ENCODE measurements at places on chromosomes 13 and 19.

- DNase-seq: no peak
These were observed 279.1 kb upstream of the ATXN8OS start for GRCh38 chr13:69828527-69828926.

DNA sequence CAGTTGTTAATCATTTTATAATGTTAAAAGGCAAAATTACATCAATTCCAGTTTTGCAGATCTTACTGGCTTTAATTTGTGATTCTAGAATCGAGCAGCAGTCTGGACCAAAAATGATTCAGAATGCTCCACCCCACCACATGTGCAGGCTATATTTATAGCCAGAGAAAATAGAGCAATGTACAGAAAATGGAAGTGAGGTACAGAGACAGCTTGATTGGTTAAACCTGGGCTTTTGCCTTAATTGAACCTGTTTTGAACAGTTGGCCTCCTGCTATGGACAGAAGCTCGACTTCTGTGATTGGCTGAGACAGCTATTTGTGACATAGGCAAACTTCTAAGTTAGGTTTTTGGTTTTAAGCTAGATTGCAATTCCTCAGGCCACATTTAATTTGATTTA is 607.4 kb upstream of the MIR17HG start:
- no peak for DNase-seq

- DNase-seq: no peak
These were observed 36.7 kb upstream of the LPAR6 start for GRCh38 chr13:48449656-48450055.

DNA sequence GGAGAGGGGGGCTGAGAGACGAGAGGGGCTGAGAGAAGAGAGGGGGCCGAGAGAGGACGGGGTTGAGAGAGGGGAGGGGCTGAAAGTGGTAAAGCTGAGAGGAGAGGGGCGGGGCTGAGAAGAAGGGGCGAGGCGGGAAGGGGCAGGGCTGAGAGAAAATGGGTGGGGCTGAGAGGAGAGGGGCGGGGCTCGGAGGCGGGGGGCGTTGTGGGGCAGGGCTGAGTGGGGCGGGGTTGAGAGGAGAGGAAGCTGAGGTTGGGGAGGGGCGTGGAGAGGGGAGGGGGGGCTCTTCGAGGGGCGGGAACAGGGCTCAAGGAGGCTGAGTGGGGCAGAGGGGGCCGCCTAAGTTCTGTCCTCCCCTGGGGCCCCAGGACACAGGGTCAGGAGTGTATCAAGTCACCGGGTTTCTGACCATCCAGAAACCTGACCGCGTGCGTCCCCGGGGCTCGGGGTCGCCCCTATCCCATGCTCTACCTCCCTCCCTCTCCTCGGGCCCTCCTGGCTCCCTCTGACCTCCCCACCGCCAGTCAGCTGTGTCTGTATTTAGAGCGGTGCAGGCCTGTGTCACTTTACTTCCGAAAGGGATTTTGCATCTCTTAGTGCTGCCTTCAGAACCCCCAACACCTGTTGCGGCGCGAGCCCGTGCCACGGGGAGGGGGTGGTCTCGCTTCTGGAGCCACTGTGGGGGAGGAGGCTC is 38.6 kb upstream of the SEMA6B start:
- DNase-seq: peak; percentile 50

- DNase-seq: no peak
These were observed 7.1 kb upstream of the SHFL start for GRCh38 chr19:10079031-10079453.

DNA sequence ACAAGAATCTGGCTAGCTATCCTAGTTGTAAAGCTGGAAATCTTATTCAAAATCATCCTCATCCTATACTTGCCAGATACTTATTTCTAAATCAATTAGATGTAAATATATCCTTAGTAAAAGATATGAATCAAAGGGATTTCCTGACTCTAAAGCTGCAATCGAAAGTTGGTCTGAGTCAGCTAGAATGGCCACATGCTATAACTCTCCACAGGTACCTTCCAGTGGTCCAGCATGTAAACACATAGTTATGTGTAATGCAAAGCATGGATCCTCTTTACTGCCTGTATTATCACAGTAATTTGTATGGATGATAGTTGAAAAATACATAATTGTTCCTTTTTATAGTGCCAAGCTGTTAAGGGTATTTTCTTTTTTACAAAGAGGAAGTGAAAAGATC is 27.4 kb downstream of the SLITRK6 start:
- no peak for DNase-seq

- DNase-seq: no peak
These were observed 177.0 kb downstream of the DCLK1 start for GRCh38 chr13:35954207-35954560.

- DNase-seq: no peak
These were observed 17.3 kb downstream of the PARP4 start for GRCh38 chr13:24495151-24495729.

DNA sequence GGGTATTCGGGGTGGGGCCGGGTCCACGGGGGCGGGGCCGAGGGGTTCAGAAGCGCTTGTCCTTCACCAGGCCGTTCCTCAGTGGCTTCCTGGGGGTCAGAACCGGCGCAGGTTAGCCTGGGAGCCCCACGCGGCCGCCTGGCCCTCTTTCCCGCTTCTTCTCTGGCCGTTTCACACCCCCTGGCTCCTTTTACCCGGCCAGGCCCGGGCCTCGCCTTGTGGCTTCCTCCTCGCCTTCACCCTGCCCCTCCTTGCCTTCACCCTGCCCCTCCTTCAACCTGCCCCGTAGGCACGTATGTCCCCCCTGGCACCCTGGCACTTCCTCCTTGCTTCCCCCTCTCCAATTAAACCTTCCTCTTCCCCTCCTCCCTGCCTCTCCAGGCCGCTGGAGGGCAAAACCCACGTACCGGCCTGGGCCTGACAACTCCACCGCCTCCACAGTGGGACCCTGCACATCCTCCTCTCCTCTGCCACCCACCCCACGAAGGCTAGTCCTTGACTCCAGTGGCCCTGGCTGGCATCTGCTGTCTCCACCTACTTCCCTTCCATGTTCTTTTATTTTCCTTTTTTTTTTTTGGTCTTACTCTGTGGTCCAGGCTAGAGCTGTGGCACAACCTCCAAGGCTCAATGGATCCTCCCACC is 25.3 kb downstream of the CERS1 start:
- no peak for DNase-seq

GRCh38 chr19:36797786-36798108 is 25.1 kb upstream of the ZNF850 start:
- DNase-seq: no peak

DNA sequence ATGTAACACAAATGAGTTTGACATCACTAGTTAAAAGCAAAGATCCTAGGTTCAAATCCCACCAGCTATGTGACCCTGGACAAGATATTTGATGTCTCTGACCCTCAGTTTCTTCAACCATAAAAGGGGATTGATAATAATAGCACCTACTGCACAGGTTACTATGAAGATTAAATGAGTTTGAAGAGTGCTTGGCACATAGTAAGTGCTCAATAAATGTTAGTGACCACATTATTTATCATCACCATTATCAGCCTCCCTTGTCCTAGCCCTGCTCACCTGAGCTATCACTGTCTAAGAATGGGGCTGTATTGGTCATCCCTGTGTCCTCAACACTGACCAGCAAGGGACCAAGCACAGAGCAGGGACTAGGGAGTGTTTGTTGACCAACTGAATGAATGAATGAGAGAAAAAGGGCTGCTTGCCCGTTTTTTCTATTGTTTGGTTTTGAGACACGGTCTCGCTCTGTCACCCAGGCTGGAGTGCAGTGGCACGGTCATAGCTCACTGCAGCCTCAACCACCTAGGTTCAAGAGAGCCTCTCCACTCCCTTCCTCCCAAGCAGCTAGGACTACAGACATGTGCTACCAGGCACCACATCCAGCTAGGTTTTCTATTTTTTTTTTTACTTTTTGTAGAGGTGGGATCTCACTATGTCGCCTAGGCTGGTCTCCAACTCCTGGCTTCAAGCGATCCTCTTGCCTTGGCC is 26.6 kb upstream of the DACT3 start:
- DNase-seq: no peak

DNA sequence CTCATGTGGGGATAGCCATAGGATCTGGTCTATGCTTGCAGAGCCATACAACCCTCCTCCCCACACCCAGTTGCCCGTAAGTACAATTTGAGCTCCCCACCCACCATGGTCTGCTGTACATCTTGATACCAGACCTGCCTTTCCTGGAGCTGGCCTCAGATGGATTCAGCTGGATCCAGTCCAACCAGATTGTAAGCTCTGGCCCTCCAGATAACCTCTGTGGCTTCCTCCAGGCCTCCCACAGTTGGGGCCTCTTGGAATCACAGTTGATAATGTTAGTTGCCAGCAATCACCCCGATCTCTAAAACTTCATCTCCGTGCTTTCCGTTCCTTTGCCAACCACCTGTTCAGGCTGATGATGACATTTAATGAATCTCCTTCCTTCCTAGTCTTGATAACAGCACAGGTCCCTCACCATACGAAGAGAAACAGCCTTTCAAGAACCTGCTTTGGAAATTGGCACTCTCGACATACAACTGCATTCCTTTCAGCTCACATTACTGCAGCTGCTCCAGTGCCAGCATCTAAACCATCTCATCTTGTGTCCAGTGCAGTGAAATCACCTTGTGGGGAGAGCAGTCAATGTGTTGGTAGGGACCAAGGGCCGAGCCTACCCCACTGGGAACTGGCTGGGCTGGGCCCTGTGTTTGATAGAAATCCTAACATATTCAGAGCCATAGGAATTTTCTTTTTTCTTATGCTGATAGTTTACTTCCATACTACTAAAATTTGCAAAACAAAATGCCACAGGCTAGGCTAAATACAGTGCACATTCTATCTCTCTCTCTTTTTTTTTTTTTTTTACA is 15.1 kb upstream of the FOXO1 start:
- peak; percentile 61 for DNase-seq

DNA sequence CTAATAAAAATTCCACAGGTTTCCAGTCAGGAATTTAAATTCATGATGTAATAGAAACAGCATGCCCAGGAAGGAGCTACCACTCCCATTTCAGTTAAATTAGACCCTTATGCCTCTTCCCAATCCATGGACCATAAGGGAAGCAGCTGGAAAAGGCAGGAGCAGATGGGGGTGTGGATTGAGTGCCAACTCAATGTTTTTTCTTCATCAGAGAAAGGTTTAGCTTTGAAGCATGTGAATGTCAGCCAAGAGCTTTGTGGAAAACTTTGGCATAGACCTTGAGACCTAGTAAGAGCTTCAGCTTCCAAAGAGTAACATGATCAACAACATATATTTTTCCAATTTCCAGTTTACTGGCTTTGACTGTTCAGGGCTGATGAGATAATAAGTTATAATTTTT is 2139.9 kb downstream of the PCDH9 start:
- no peak for DNase-seq

DNA sequence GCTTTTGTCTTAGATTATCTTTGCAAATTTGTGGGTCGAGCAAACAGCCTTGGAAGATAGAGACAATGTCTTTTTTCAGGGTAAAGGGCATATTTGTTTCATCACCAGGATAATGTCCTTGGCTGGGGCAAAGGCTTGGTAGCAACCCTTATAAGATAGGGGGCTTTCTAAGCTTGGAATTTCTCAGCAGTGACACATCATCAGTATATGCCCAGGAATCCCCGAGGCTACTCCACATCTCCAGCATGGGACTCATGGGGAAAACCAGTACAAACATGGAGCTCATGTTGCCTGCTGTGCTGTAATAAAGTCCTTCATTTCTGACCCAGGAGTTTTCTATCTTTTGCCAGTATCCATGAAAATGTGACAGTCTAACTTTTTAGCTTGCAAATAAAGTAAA is 77.1 kb downstream of the DCLK1 start:
- no peak for DNase-seq

DNA sequence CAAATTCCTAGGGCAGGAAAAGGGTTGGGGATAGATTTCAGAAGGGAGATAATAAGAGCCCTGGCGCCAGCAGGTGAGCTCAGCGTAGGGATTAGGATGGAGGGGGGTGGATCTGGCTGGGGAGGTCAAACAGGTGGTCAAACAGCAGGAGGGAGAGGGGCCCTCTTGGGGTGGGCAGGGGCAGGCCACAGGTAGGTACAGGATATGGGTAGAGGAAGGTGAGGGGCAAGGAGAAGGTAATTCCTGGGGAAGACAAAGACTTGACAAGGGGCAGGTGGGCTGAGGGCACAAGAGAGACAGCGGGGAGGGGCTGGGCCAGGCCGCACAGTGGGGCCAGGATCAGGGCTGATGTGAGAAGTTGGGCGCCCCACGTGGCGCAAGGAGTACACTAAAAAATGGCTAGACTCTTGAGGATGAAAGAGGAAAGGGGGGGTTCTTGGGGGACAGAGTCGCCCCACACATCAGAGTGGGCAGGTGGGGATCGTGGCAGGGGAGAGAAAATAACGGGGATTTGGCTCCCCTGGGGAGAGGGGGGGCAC is 713 bp downstream of the KRI1 start:
- DNase-seq: peak; percentile 78

- no peak for DNase-seq
These were observed 35.0 kb downstream of the EFNB2 start for GRCh38 chr13:106500445-106500844.

DNA sequence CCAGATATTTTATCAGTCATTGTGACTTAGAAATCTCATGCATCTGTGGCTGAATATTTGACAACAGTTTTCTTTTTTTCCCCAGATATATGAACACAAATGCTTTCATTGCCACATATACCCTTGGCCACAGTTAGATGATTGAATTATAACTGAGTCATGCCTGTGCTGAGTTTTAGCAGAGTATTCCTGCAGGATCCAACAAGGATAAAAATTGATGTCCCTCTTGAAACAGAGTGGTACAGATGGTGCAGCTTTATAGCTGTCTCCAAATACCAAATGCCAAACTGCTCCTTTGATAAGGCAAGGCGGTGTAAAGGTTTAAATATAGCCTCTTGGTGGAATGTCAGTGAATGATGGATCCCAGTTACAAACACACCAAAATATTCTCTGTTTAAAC is 428.5 kb downstream of the GPC6 start:
- no peak for DNase-seq

- no peak for DNase-seq
These were observed 1.6 kb upstream of the PPP1R12C start for GRCh38 chr19:55119053-55119452.

- DNase-seq: no peak
These were observed 128.9 kb upstream of the KLHL1 start for GRCh38 chr13:70237131-70237530.

GRCh38 chr13:23081220-23081619 is 99.6 kb upstream of the SGCG start:
- DNase-seq: no peak

GRCh38 chr13:20412691-20413355 is 112.8 kb downstream of the CRYL1 start:
- DNase-seq: no peak

DNA sequence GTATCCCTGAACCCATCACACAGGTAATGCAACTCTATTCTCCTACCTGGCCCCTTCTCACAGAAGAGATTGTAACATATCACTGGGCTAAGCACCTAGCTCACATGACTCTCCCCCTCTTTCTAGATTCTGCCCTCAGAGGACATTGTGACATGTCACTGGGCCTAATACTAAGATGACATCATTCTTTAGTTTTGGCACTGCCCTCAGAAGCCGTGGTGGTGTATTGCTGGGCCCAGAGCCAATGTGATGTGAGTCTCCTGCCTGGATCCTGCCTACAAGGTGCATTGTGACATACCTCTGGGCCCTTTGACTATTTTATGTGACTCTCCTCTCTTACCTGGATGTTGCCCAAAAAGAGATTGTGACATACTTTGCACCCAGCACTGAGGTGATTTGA is 21.4 kb upstream of the ZNF730 start:
- DNase-seq: no peak

- no peak for DNase-seq
These were observed 309 bp downstream of the LMTK3 start for GRCh38 chr19:48511321-48511731.
